ENCODE measurements at places on chromosomes 5 and 9. TPM values are rescaled to one million over a fixed set of nuclear protein-coding genes. Genes with fewer than 3 reads are reported as not detected.
A peak's percentile ranks its signal among the peaks of the same experiment; 100 is the strongest.

Gene CBY3
- total RNA-seq: not detected

DNA sequence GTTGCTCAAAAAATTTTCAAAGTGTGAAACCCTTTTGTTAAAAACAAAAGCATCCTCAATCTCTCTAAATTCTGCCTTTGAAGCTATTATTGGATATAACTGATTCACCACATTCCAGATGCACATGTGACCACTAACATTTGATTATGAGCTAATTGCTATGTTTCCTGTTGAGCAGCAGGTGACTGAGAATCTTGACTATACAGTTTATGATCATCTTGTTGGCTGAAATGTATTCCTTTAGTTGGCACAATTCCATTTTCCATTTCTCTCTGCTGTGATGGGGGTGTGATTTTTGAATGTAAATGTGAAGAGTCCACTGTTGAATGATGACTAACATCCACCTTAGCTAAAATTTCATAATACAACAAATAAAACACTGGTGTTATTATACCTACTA lies 10.7 kb downstream of the LYSMD3 start:
- no peak overlapping the region for H3K27ac ChIP-seq
- H3K4me3 ChIP-seq: no peak overlapping the region
- DNase-seq: no peak
- H3K4me1 ChIP-seq: no peaks in the 10 kb centered on the region
- peaks cover 2% of the 10 kb centered on the region for H3K36me3 ChIP-seq

- H3K4me3 ChIP-seq: no peak overlapping the region
- peaks cover 10% of the 10 kb centered on the region for H3K4me1 ChIP-seq
- no peaks in the 10 kb centered on the region for H3K27me3 ChIP-seq
- peaks cover 4% of the 10 kb centered on the region for H3K36me3 ChIP-seq
Observed at GRCh38 chr5:56918054-56918453, 8.7 kb downstream of the SETD9 start.

Gene IL5
- total RNA-seq: not detected

DNA sequence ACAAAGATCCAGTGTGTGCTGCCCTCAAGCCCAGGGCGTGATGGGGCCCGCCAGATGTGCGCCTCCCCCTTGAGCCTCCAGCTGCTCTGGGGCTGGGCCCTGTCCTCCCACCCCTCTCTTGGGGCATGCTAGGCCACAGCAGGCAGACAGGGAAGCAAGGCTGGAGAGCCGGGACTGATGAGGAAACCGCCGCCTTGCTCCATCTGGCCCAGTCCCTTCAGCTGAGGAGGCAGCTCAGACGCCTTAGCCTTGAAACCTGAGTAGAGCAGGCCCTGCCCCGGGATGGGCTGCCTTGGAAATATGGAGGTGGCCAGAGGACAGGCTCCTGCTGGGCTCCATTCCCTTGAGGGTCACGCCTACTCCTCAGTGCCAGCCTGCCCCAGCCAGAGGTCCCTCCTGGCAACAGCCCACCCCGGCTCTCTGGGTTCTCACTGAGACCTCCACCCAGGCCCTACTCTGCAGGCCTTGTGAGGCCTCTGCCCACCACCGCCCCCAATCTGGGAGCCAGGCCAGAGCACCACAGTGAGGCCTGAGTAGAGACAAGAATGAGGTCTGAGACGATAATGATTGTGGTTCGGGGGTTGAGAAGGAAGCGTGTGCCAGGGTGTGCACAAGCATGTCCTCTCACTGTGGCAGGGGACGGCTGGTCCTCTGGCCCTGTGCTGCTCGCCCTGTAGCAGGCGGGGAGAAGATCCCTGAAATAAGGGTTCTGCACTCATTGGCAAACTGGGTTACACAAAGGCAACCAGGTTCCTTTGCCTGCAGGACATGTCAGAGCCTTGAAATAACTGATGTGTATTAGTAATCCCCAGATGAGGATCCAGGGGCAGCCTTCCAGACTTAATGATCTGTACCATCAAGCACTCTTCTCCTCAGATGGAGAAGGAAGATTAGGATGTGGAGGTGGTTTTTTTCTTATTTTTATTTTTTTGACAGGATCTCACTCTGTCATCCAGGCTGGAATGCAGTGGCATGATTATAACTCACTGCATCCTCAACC lies 30.9 kb downstream of the CXXC5 start:
- H3K4me3 ChIP-seq: no peak overlapping the region
- peak overlapping the region; percentile 77 for H3K27ac ChIP-seq
- H3K4me1 ChIP-seq: peaks cover 77% of the 10 kb centered on the region
- peak; percentile 89 for DNase-seq
- no peaks in the 10 kb centered on the region for H3K36me3 ChIP-seq

GRCh38 chr5:78691084-78691960 lies 42.8 kb upstream of the LHFPL2 start:
- DNase-seq: no peak
- no peaks in the 10 kb centered on the region for H3K27me3 ChIP-seq
- H3K27ac ChIP-seq: no peak overlapping the region
- H3K4me3 ChIP-seq: no peak overlapping the region
- H3K36me3 ChIP-seq: no peaks in the 10 kb centered on the region

Gene RMRP
- total RNA-seq: 4,774 TPM

DNA sequence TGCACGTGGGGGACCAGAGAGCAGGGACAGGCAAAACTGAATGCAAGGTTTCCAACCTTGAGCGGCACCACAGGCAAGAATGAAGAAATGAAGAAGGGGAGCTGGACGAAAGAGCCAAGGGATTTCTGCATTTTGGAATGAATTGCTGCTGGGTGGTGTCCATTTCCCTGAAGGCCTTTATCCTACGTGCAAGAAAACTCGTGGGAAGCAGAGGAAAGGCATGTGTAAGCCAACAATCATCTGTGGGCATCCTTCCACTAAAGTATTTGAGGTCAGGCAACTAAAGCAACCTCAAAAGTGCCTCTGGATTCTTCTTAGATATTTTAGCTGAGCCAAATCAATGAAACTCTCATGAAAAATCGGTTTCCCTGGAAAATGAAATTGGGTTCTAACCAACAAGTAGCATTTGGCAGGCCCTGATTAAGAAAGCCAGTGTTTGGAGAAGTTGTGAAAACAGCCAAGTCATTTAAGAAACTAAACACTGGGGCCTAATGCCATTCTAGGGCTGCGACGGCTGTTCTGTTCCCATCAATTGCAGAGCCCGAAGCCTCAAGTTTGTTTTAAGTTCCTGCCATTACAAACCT lies 4.7 kb upstream of the TGFBI start:
- peaks cover 17% of the 10 kb centered on the region for H3K4me1 ChIP-seq
- peaks cover 6% of the 10 kb centered on the region for H3K27me3 ChIP-seq
- H3K4me3 ChIP-seq: no peak overlapping the region

GRCh38 chr5:75463726-75464125 lies 47.7 kb downstream of the CERT1 start:
- no peaks in the 10 kb centered on the region for H3K27me3 ChIP-seq
- no peak for DNase-seq
- H3K27ac ChIP-seq: no peak overlapping the region
- H3K4me3 ChIP-seq: no peak overlapping the region
- H3K36me3 ChIP-seq: no peaks in the 10 kb centered on the region
- peaks cover 12% of the 10 kb centered on the region for H3K4me1 ChIP-seq

DNA sequence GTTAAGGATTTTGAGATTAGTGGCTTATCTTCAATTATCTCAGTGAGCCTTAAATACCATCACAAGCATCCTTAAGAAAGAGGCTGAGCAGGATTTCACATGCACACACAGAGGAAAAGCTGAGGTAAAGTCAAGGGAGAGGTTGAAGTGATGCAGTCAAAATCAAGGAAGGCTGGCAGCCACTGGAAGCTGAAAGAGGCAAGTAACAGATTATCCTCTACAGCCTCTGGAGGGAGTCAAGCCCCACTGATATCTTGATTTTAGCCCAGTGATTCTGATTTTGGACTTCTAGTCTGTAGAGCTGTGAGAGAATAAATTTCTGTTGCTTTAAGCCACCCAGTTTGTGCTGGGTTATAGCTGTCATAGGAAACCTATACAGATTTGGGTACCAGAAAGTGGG lies 80.1 kb downstream of the ANKRD31 start:
- H3K27me3 ChIP-seq: no peaks in the 10 kb centered on the region
- H3K4me3 ChIP-seq: no peak overlapping the region
- DNase-seq: no peak
- H3K27ac ChIP-seq: no peak overlapping the region

Gene GLE1
- 25.7 TPM for total RNA-seq

GRCh38 chr5:115321309-115321708 lies 24.9 kb upstream of the CCDC112 start:
- H3K4me1 ChIP-seq: peaks cover 8% of the 10 kb centered on the region
- DNase-seq: no peak
- H3K4me3 ChIP-seq: no peak overlapping the region
- H3K27ac ChIP-seq: no peak overlapping the region
- no peaks in the 10 kb centered on the region for H3K27me3 ChIP-seq

Gene FANCG
- total RNA-seq: 2.9 TPM

GRCh38 chr9:101325053-101325452 lies 59.8 kb downstream of the BAAT start:
- no peaks in the 10 kb centered on the region for H3K27me3 ChIP-seq
- no peak for DNase-seq
- no peaks in the 10 kb centered on the region for H3K36me3 ChIP-seq
- no peak overlapping the region for H3K4me3 ChIP-seq
- no peak overlapping the region for H3K27ac ChIP-seq
- H3K4me1 ChIP-seq: no peaks in the 10 kb centered on the region

DNA sequence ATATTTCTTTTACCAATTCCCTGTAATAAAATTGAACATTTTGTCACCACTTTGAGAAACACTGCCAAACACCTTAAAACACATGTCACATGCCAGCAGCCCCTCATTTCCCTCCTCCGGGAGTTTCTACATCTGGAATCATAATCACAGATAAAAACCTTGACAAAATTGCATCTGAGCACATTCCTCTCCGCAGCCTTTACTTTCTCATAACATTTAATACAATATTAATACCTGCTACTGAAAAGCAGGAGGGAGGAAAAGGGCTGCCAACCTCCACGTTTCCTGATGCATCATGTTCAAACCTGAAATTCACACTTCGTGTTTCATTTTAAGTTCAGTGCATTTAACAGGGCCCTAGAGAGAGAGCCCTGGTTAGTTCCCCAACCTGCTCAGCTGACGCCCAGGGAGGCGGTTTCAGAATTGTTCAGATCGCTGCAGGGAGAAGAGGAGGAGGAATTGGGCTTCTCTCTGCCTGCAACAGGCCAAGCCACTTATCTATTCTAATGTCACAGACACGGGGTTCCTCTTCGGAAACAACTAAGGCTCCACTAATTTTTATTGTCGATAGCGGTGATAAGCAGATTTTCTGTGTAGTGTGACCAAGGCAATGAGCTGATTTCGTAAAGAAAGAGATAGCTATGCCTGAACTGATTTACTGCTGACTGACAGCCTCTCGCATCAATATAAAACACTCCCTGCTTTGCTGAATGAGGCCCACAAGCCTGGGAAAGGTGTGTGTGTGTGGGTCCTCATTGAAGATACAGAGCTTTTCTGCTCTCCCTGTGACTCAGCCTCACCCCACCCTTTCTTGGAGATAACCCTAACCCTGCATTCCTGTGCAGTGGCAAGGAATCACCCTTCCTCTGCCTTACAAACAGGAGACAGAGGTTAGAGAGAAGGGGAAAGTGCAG lies 4.9 kb upstream of the LHX2 start:
- H3K36me3 ChIP-seq: no peaks in the 10 kb centered on the region
- H3K27me3 ChIP-seq: peaks cover 96% of the 10 kb centered on the region
- no peak overlapping the region for H3K4me3 ChIP-seq
- no peak overlapping the region for H3K27ac ChIP-seq
- H3K4me1 ChIP-seq: peaks cover 11% of the 10 kb centered on the region

DNA sequence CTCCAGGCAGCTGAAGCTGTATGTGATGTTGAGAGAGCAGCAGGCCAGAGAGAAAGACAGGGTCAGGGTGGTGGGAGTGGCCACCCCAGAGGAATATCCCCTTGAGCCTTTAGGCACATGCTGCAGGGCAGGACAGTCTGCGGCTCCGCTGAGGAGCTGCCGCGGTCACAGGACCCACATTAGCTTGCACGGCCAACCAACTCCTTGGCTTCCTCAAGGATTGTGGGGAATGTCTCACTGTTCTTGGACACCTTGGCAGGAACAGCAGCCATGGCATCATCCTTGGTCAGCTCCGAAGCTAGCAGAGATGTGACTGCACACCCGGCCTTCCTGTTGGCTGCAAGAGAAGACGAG lies 27.8 kb downstream of the PCDHGC5 start:
- H3K4me1 ChIP-seq: peaks cover 85% of the 10 kb centered on the region
- peaks cover 6% of the 10 kb centered on the region for H3K36me3 ChIP-seq
- DNase-seq: peak; percentile 38
- H3K4me3 ChIP-seq: no peak overlapping the region
- no peaks in the 10 kb centered on the region for H3K27me3 ChIP-seq

- H3K27me3 ChIP-seq: no peaks in the 10 kb centered on the region
- no peak overlapping the region for H3K27ac ChIP-seq
- no peaks in the 10 kb centered on the region for H3K36me3 ChIP-seq
- DNase-seq: no peak
- H3K4me1 ChIP-seq: no peaks in the 10 kb centered on the region
Observed at GRCh38 chr5:98433022-98433421, 340.4 kb upstream of the RGMB start.

GRCh38 chr5:108264533-108264932 lies 117.4 kb downstream of the FBXL17 start:
- peaks cover 28% of the 10 kb centered on the region for H3K4me1 ChIP-seq
- H3K27me3 ChIP-seq: no peaks in the 10 kb centered on the region

GRCh38 chr5:32642276-32643002 lies 57.1 kb downstream of the SUB1 start:
- H3K4me3 ChIP-seq: no peak overlapping the region
- no peaks in the 10 kb centered on the region for H3K27me3 ChIP-seq
- DNase-seq: no peak
- H3K27ac ChIP-seq: no peak overlapping the region
- H3K4me1 ChIP-seq: no peaks in the 10 kb centered on the region

DNA sequence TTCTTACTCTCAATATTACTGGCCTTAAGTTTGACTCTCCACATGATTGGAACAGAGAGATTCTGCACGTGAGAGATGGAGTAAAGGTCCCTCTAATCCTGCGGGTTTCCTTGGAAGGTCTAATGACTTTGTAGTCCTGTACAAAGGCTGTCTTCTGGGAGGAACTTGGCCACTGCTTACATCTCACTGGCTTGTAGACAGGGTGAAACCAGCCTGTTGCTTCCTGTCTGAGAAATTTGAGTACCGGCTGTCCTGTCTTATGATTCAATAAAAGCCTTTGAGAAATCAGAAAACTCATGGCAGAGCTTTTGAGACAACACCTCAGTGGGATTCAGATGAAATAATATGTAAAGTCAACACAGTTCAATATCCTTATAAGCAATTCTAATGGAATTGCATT lies 43.0 kb downstream of the IL31RA start:
- DNase-seq: no peak
- H3K4me3 ChIP-seq: no peak overlapping the region
- no peaks in the 10 kb centered on the region for H3K4me1 ChIP-seq

- H3K27ac ChIP-seq: no peak overlapping the region
- no peak overlapping the region for H3K4me3 ChIP-seq
- DNase-seq: no peak
- no peaks in the 10 kb centered on the region for H3K27me3 ChIP-seq
- no peaks in the 10 kb centered on the region for H3K36me3 ChIP-seq
Observed at GRCh38 chr5:140134277-140134935, 8.7 kb downstream of the IGIP start.

Gene ARID3C
- total RNA-seq: not detected

All from psoas muscle (tissue), 8 donors.